ENCODE measurements at places on chromosomes 6 and 20. TPM values are rescaled to one million over a fixed set of nuclear protein-coding genes. Genes with fewer than 3 reads are reported as not detected.

Gene CST7
- 0.61 TPM for total RNA-seq

Gene BEND6
- 1.2 TPM for total RNA-seq

Gene COL10A1
- total RNA-seq: not detected

Gene CLPSL2
- total RNA-seq: not detected

Gene ZBTB12
- total RNA-seq: 0.72 TPM

Gene ZSWIM3
- 7.7 TPM for total RNA-seq

Gene ZHX3
- 45.6 TPM for total RNA-seq

Gene BMP6
- total RNA-seq: 3.9 TPM

Gene SLC24A3
- total RNA-seq: 0.89 TPM

Gene CYP21A2
- 2,631 TPM for total RNA-seq

Gene TRDN
- total RNA-seq: 0.53 TPM

Gene TPMT
- total RNA-seq: 23.0 TPM

Gene HLA-DQB2
- not detected for total RNA-seq

Gene CST9L
- not detected for total RNA-seq

Gene PNPLA1
- total RNA-seq: not detected

DNA sequence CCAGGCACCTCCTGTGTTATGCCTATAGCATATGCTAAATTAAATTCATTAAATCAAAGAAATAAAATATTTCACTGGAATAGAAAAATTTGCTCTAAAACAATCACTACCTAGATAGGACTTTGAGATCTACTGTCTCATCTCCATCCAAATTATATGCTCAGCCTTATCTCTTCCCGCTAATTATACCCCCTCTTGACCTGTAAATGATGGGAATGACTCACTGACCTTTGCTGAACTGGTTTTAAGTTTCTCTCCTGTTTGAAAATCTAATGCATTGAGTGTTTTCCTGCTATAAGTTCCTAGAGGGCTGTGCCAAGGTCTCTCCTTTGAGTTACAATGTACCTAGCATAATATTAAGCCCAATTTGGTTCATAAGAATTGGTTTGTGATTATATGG is 110.1 kb downstream of the BMP2 start:
- no peak for DNase-seq

DNA sequence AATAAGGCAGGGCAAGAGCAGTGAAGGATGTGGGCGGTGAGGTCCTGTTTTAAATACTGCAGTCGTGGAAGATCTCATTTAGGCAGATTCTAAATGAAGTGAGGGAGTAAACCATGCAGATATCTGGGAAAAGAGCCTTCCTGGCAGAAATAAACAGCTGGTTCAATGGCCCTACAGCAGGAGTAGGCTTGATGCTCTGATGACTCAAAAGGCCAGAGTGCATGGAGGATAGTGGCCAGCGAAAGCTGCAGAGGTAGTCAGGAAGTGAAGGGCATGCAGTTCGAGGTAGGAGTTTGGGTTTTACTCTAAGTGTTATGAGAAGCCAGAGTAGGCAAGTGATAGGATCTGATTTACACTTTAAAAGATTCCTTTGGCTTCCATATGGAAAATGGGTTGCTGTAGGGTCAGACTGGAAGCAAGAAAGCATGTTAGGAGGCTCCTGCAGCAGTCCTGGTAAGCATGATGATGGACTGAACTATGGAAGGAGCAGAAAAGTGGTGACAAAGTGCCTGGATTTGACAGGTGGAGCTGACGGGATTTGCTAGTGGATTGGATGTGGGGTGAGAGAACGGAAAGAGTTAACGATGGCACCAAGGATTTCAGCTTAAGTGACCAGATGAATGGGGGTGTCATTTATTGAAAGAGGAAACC is 150.0 kb downstream of the GJA10 start:
- DNase-seq: no peak

- peak; percentile 62 for DNase-seq
Measured at GRCh38 chr6:80214436-80215022, 108.1 kb downstream of the BCKDHB start.

- no peak for DNase-seq
Measured at GRCh38 chr20:53513168-53513488, 80.5 kb downstream of the ZNF217 start.

DNA sequence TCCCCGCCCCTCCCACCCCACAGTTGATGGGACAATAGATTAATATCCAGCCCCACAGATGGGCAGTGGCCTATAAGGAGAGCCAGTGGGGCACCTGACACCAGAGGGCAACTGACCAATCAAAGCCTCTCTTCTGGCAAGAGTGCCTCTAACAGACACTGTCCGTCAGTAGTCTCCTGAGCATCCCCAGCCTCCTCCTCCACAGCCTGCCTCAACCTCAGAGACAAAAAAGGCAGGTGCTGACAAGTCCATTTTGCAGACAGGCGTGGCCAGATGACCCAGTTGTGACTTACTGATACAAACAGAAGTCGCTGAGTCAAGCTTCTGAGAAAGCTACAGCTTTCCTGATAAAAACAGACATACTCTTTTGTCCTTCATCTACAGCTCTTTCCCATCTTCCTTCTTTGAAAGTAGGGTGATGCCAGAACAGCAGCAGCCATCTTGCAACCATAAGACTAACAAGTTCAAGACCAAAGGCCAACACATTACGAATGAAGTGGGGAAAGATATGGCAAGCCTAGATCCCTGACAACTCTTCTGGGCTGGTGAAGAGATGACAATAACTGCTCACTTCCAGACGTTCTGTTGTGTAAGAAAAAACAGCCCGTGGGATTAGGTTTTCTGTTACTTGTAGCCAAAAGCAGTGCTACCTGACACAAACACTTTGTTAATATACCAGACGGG is 12.3 kb downstream of the PPIL1 start:
- DNase-seq: no peak

DNA sequence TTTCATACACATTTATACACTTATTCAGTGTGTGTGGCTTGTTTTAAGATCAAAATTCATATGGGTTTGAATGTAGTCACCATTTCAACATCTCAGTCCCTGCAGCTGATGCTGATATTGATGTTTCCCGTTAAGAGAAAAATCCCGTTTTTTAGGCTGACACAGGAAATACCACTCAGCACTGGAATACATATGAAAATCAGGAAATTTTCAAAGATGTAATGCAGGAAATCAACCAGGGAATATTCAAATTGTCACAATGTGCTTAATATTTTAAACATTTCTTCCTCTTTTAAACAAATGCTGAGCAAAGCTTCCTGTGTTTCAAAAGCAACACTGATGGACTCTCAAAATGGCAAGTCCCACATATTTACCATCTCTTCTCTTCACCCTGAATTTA is 94.5 kb upstream of the MARCKS start:
- DNase-seq: no peak

- DNase-seq: no peak
Measured at GRCh38 chr6:6619021-6619794, 30.7 kb downstream of the LY86 start.

GRCh38 chr20:31838646-31839292 is 6.6 kb downstream of the FOXS1 start:
- DNase-seq: no peak

DNA sequence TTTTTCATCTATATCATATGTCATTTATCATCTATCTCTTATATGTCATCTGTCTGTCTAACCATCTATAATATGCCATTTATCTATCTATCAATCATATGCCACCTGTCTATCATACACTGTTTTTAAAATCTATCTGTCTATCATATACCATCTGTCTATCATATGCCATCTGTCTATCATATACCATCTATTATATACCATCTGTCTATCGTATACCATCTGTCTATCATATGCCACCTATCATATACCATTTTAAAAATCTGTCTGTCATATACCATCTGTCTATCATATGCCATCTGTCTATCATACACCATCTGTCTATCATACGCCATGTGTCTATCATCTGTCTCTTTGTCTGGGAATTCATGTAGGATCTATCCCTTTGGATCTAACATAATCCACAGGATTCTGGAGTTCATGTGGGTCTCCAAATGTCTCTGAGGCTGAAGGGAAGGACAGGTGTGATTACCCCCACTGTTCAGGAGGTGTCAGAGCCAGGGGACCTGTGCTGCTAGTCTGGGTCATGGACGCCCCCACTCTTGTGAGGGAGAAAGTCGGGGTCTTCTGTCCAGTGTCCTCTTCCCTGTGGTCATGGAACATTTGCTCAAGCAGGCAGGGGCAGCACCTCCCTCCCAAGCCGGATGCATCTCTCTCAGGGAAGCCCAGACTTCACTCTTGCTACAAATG is 36.9 kb upstream of the FRMD1 start:
- DNase-seq: no peak

GRCh38 chr20:49203011-49203410 is 14.9 kb upstream of the STAU1 start:
- no peak for DNase-seq

- no peak for DNase-seq
Measured at GRCh38 chr20:32436142-32436861, 78.2 kb downstream of the ASXL1 start.

GRCh38 chr6:167787896-167788562 is 38.7 kb upstream of the AFDN start:
- no peak for DNase-seq

- DNase-seq: no peak
Measured at GRCh38 chr20:57743450-57744095, 33.8 kb upstream of the PMEPA1 start.

DNA sequence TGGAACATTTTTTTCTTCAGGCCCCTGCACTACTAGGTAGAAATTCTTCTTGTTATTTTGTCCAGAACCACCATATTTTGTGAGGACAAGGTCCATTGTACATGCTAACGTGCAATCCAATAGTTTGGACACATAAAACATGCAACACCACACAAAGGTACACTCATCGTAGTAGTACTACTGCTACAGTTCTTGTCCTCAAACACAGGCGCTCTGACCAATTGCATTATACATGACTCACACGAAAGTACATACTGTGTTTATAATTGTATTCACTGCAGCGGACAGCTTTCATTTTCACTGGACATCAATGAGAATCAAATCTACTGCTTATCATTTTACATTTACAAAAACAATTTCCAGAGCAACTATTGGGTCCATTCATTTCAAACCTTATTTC is 15.3 kb upstream of the SMLR1 start:
- DNase-seq: no peak

GRCh38 chr6:79463621-79464050 is 73.6 kb downstream of the LCA5 start:
- no peak for DNase-seq

- DNase-seq: peak; percentile 63
Measured at GRCh38 chr20:21719592-21720214, 14.2 kb downstream of the PAX1 start.

- DNase-seq: no peak
Measured at GRCh38 chr20:47863315-47863965, 78.2 kb upstream of the SULF2 start.

- DNase-seq: no peak
Measured at GRCh38 chr6:155378724-155379123, 64.4 kb upstream of the TFB1M start.

GRCh38 chr20:54466127-54466526 is 9.3 kb upstream of the DOK5 start:
- DNase-seq: no peak

- peak; percentile 80 for DNase-seq
Measured at GRCh38 chr20:58986968-58987517, 6.0 kb downstream of the NELFCD start.

GRCh38 chr6:107973594-107973993 is 15.6 kb upstream of the SEC63 start:
- no peak for DNase-seq

DNA sequence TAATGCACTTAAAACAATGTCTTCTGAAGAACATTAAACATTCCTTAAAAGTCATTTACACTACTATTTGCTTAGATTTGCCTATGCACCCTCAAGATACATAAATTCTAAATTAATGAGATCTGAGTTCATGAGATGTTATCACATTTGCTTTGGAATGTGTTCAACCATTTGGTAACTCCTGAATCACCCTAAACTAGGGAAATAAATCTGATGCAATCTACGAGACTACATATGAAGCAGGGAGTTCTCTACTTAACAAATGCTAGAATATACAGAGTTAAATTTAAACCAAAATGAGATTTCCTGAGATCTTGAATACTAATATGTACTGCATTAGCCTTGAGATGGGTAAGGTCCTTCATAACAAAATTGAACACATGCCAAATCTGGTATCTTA is 170.1 kb downstream of the CLIC5 start:
- no peak for DNase-seq

DNA sequence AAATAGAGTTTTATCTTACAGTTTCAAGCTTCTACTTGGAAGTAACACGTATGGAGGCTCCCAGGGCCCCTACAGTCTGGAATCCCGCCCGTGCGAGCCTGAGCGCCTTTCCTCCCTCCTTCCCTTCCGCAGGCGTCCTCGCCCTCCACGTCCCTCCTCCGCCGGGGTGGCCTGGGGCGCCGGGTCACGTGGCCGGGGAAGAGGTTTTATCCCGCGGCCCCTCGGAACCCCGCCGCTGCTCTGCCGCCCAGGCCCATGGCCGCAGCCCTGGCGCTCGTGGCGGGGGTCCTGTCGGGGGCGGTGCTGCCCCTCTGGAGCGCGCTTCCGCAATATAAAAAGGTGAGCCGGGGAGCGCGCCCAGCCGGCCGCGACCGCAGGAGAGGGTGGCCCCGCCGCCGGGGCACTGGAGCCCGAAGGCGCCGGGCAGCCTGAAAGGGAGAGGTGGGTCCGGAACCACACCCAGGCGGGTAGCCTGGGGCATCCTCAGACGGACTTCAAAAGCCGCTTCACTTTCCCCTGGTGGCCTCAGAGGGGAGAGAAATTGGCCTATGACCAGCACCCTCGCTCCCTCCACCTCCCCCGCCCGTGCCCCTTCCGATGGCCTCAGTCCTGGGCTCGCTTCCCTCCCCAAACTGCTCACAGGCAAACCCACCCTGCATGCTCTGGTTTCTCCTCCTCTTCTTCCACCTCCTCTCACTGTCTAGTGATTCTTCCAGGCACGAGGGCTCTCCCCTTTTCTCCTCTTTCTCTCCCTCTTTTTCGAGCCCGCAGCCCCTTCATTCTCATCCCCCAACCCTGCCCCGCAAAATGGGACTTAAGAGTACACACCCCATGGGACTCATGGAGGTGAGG is at the start of gene CLPSL2:
Gene CLPSL2 (plus strand): TSS at position 235 of the 852 bp plus-strand sequence. CDS start 21 bp downstream, at position 256.
- DNase-seq: no peak

All from adrenal gland (tissue), 19 donors.